ENCODE measurements at places on chromosomes 7 and 10. TPM values are rescaled to one million over a fixed set of nuclear protein-coding genes. Genes with fewer than 3 reads are reported as not detected.

- no peak for DNase-seq
Measured at GRCh38 chr7:45713669-45714520, 139.7 kb downstream of the ADCY1 start.

DNA sequence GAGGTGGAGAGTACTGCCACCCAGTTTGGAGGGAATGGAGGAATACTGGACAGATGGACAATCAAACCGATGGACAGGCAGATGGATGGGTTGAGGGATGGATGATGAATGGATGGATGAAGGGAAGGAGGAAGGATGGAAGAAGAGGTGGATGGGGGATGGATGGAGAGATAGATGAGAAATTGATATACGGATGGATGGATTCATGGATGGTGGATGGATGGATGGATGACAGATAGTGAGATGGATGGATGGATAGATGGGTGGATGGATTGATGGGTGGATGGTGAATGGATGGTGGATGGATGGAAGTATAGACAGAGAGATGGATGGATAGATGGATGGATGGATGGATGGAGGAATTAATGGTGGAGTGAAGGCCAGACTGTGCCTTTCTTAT, 42.6 kb downstream of the ALOX5 start:
- DNase-seq, result no peak

Gene COL17A1
- total RNA-seq, result 514 TPM

Gene SFRP4
- not detected for total RNA-seq

DNA sequence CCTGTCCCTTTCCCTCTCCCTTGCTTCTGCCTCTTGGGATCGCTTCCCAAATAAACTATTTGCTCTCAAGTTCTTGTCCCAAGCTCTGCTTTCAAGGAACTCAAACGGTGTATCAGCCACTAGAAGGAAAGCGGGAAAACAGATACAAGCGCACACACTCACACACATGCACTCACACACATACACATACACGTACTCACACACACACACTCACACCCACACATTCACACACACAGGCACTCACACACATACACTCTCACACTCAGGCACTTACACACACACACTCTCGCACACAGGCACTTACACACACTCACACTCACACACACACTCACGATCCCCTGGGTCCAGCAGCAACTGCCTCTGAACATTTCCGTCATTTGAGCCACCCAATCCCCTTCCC, 121.9 kb downstream of the RAB11FIP2 start:
- no peak for DNase-seq

Gene ADCYAP1R1
- not detected for total RNA-seq

Gene UNCX
- total RNA-seq, result not detected

DNA sequence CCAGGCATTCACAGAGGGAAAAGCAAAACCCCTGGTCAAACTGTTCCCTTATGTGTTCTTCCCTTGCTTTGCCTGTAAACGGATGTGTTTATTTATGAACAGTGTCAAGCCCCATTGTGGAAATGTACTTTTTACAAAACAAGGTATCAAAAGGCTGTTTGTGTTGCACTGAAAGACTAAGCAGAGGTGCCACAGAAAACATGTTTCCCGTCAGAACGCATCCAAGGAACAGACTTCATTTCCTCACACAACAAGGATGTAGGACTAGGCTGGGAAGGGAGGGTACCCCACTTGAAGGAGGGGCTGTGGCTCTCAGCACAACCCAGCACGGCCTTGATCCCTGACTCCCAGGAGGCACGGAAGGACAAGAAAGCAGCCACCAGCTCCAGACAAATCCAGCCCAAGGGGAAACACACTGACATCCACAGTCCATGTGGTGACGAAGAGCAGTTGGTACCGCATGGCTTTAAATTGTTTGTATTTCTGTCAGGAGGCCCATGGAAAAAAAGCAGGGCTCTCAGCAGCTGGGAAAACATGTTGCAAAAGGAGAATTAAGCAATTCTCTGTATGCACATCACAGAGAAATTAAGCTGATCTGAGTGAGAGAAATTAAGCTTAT, 85.6 kb downstream of the RNF216 start:
- peak; percentile 42 for DNase-seq

- no peak for DNase-seq
Measured at GRCh38 chr7:71705217-71705616, 573.3 kb downstream of the GALNT17 start.

GRCh38 chr7:84009051-84009450, 185.5 kb downstream of the SEMA3A start:
- no peak for DNase-seq

DNA sequence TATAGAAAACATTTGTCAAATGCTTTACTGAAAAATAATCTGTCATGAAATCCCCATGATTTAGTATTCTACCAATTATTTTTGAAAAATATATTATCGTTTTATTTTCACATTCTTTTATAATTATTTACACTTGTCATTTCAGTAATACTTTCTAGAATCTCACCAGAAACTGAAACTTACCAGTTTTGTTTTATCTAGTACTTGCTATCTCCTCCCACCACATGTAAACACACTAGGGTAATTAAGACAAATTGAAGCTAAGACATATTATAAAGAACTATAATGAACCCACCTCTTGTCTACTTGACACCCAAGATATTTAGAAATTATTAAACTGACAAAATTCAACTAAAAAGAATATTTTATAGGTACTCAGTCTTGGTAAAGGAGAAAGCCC, 51.5 kb upstream of the GRM3 start:
- DNase-seq, result no peak

GRCh38 chr7:28075674-28076358, 104.8 kb downstream of the JAZF1 start:
- DNase-seq, result no peak

GRCh38 chr10:5944389-5945189, 32.8 kb downstream of the IL15RA start:
- peak; percentile 99 for DNase-seq

DNA sequence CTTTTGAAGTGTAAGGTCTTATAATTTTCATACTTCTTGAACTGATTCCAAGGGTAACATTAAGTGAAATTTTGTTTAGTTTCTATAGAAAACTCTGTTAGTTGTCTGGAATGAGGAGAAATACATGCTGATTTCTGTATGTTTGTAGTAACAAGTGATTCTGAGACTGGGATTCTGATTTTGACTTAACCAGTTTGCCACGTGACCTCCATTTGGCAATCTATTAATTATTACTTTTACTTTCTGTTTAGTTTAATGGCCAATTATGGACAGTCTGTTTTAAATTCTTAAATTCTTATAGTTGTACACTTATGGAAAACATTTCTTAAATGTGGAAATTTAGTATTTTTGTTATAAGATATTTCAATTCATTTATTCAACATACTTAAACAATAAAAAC, 163.1 kb downstream of the ADK start:
- no peak for DNase-seq

DNA sequence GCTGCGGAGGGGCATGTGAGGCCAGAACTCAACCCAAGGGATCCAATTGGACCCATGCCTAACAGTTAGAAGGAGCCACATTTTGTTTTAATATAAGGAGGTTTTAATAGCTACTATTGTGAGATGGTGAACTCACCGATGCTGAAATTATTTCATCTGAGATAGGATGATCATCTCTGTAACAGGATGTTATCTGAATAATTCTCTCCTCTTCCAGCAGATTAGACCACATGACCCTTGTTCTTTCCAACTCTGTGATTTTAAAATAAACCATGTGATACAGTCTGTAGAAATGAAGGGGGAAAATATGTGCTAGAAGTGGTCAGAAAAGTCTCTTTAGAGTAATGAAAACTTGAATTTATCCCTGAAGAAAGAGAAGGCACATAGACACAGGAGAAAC, 385.8 kb downstream of the LRMDA start:
- no peak for DNase-seq

DNA sequence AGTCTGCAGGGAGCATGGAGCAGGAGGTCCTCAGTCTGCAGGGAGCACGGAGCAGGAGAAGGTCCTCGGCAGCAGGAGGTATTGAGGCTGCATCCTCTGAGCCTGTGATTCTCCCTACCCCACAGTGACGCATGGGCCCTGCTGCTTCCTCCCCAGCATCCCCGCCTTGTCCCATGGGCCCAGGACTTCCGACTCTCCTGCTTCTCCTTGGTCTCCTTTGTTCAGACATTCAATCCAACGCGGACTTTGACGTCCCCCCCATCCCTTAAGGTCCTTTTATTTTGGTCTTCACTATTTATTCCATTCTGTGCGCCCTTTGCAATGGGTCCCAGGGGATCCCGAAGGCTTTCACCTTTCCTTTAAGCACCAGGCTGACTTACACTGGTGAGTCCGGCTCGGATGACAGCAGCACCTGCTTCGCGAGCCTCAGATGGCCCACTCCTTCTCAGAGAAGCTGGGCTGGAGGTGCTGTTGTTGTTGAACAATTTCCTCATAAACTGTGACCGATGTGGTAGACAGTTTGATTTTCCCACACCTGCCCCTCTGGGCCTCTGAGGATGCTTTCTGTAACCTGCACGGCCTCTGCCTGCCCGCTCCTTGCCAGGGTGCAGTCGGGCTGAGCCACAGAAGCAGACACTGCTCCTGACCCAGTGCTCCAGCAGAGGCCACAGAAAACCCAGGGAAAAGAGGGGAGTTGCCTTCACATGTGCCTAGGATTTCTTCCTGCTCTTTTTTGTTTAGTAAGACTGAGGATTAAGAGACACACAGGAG, 407.2 kb upstream of the SHH start:
- no peak for DNase-seq

DNA sequence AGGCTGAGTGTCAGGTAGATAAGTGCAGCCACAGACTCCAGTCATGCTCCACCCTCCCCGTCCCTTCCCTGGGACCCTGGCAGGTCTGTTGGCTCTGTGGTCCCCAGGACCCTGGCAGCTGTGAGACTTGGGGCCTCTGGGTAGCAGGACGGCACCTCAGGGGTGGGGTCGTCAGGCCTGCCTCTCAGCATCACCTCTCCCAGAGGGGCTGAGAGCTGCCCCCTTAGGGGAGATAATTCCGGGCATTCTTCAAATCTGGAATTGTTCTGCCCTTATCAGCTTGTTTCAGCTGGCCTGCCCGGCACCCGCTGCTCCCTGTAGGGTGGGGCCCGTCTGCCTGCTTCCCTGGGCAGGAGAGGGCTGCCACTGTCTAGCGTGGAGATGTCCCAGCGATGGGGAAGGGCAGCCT, 23.3 kb downstream of the PODXL start:
- DNase-seq, result no peak

DNA sequence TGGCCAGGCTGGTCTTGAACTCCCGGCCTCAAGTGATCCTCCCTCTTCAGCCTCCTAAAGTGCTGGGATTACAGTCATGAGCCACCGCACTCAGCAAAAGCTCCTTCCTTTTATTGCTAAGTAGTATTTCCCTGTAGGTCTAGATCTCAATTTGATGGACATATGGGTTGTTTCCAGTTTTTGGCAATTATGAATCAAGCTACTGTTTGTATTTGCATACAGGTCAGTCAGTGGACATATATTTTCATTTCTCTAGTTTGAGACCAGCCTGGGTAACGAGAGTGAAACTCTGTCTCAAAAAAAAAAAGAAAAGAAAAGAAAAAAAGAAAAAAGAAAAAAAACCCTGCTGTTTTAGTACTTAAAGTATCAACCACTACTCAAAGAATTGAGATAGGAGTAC, 6.4 kb upstream of the PRKRIP1 start:
- DNase-seq, result no peak

DNA sequence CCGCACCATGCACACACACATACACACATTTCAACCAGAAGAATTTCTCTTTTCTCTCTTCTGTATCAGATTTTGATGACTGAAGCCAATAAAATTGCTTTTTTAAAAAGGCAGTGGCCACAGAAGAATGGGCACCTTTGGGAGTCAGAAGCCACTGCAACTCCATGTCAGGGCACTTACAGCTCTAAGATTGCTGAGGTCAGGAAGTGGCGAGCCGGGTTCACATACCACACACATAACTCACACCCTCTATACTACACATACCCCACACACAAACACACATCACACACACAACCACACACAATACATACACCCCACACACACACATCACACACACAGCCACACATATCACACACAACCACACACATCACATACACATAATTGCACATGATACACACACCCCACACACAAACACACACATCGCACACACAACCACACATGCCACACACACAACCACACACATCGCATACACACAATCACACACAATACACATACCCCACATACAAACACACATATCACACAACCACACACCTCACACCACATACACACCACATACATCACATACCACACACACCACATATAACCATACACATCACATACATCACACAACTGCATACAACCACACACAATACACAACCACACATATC, 31.2 kb downstream of the GPRIN2 start:
- DNase-seq, result peak; percentile 73

Gene CYREN
- total RNA-seq, result 71.0 TPM

- DNase-seq, result no peak
Measured at GRCh38 chr10:97597778-97598177, 8.3 kb downstream of the C10orf62 start.

GRCh38 chr10:58885686-58886345, 290.6 kb upstream of the PHYHIPL start:
- DNase-seq, result no peak

DNA sequence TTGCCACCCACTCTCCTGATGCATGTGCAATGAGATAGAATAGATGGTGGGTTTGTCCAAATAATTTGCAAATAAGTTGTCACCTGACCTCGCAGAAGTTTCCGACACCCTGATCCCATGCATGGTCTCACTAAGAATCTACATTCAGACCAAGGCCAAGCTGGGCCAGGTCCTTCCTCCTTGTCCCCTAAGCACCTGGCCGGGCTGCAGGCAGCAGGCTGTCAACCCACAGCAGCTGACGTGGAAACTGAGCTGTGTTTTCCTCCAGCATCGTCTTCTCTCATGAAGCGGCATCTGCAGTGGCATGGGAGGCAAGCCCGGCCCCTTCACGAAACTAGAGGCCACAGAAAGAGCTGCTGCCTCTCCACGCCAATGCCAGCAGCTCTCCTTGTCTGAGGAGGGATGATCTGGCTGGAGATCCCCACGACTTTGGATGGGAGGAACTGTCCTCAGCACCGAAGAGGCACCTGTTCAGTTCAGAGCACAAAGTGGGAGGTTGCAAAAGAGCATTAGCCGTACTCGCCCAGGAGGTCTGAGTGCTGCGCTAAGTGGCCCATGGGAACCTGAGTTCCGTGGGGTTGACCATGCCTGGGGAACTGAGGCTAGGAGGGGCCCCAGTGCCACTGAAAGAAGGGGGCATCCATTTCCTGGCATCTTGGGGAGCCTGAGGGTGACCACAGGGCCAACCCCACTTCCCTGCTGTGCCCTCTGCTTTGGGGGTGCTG, 110.5 kb upstream of the INSIG1 start:
- DNase-seq, result no peak

GRCh38 chr7:127892488-127893314, 138.5 kb downstream of the LRRC4 start:
- DNase-seq, result no peak

GRCh38 chr10:70722820-70723424, 50.6 kb downstream of the ADAMTS14 start:
- DNase-seq, result peak; percentile 36
